ENCODE measurements at places on chromosomes 12 and 14.
A peak's percentile ranks its signal among the peaks of the same experiment; 100 is the strongest.

- DNase-seq, result no peak
Measured at GRCh38 chr12:98154850-98155249, 360.5 kb upstream of the TMPO start.

DNA sequence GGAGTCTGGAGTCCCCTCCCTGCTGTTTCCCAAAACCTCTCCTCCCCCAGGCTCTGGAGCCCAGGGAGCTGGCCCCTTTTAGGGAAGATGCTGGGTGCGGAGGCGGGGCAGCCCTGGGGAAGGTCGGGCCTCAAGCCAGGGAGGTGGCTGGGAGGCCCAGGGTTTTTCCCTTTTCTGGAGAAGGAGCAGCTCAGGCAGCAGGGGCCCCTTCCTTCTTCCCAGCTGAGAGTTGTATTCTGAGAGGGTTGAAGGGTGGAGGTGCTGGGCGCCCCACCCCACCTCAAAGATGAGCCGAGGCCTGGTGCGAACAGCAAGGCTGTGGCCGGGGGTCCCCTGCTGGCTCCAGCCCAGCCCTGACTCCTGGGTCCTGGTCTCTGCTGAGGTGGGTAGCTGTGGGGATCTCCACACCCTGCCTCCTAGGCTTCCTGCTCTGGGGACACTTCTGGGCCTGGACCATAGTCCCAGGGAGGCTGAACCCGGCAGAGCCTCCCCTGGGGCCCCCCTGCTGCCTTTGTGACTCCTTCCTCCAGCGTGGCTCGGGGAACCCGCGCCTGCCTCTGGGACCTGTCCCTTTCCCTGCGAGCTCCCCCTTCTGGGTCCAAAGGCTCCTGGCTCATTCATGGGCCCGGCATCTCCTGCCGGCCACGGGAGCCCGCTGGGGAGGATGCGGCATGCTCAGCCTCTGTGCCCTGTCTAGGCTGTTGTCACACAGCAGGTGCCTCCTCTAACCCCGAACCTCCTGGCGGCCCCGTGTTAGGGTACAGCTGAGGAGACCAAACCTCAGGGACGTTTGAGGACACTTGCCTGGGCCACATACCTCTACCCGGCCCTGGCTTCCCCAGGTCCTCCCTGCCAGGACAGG is 4.4 kb downstream of the TRMT61A start:
- DNase-seq, result no peak

DNA sequence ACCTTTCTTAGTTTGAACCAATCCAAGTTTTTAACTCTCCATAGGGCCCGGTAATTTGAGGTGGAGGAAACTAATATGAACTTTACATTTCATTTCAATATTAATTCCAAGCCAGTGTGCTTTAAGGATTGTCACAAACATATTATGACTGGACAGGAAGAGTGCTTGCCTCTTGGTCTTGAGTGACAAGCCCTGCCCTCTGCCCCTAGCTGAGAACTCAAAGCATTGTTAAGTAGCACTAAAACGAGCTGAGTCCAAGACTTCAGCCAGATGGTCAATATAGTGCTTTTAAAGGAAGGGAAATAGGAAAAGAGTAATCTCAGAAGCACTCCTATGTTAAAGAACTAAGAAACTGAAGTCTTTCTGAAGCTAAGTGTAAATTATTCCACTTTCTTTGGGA is 17.1 kb downstream of the TRMT5 start:
- no peak for DNase-seq

GRCh38 chr14:58954052-58954451 is 234.4 kb upstream of the DAAM1 start:
- no peak for DNase-seq

DNA sequence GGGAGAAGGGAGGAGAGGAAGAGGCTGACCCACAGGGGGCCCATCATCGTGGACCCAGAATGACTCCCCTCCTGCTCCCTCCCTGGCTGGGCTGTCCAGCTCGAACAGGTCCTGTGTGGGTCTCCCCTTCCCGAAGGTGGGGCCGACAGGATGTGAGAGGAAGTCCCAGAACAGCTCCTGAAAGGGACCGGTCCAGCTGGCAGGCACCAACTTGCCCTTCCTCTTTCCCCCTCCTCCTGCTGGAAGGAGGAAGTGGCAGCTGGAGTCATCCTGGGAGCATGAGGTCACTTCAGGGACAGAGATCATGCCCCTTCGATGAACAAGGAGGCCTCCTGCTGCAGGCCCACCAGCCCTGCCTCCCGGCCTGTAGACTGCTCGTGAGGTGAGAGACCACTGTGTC is 35.0 kb upstream of the BEGAIN start:
- no peak for DNase-seq

DNA sequence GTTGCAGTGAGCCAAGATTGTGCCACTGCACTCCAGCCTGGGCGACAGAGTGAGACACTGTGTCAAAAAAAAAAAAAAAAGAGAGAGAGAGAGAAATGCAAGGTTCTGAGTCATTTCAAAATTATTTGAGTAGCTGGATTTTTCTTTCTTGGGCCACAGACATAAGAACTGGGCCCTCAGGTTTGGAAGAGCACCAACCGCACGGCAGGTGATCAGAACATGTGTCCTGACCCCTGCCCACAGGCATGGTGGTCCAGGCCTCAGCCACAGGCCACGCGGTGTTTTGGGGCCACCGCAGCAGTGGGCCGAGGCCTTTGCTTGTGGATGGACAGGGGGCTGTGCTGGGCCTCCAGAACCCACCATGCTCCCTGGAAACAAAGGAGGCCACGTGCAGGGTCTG is 126.7 kb downstream of the CALM1 start:
- DNase-seq, result no peak

DNA sequence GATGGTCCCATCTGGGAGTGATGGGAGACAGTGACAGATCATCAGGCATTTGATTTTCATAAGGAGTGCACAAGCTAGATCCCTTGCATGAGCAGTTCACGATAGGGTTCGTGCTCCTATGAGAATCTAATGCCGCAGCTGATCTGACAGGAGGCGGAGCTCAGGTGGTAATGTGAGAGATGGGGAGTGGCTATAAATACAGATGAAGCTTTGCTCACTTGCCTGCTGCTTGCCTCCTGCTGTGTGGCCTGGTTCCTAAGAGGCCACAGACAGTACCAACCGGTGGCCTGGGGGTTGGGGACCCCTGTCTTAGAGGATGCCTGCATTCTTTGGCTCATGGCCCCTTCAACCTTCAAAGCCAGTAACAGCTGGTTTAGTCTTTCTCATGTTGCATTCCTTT is 130.3 kb downstream of the PTPN11 start:
- no peak for DNase-seq

- peak; percentile 71 for DNase-seq
Measured at GRCh38 chr12:57110104-57111030, 795 bp downstream of the STAT6 start.

DNA sequence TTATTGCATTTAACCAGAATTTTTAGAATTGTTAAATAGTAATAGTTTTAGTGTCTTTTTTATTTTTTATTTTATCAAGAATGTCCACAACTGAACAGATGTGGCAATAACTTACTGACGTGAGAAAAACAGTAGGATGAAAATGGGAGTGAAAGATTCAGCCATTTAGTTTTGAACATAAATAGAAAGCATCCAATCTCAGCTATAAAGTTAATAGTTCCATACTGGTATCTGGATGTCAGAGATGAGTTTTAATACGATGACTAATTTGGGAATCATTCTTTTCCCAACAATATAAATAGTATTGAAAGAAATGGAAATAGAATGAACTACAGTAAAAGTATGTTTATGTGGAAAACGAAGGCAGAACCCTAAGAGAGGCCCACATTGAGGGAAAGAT is 159.4 kb downstream of the EPS8 start:
- no peak for DNase-seq

GRCh38 chr12:122403115-122403770 is 19.2 kb downstream of the CLIP1 start:
- DNase-seq, result no peak

GRCh38 chr12:24739106-24739779 is 209.7 kb downstream of the BCAT1 start:
- no peak for DNase-seq

GRCh38 chr14:95816539-95816938 is 60.1 kb upstream of the TUNAR start:
- no peak for DNase-seq

- DNase-seq, result no peak
Measured at GRCh38 chr14:98834119-98834518, 437.9 kb downstream of the BCL11B start.

DNA sequence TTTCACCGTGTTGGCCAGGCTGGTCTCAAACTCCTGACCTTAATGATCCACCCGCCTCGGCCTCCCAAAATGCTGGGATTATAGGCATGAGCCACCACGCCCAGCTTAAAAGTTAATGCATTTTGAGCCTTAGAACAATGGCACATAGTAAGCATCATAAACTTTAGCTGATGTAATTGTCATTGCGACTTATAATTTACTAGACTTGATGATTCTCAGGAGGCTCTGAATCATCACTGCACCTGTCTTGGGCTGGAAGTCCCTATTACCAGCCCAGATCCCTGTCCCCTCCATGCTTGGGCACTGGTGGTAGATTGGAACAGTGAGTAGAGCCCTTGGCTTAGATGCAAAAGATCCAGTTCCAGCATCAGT is 26.1 kb downstream of the KMT5A start:
- no peak for DNase-seq

DNA sequence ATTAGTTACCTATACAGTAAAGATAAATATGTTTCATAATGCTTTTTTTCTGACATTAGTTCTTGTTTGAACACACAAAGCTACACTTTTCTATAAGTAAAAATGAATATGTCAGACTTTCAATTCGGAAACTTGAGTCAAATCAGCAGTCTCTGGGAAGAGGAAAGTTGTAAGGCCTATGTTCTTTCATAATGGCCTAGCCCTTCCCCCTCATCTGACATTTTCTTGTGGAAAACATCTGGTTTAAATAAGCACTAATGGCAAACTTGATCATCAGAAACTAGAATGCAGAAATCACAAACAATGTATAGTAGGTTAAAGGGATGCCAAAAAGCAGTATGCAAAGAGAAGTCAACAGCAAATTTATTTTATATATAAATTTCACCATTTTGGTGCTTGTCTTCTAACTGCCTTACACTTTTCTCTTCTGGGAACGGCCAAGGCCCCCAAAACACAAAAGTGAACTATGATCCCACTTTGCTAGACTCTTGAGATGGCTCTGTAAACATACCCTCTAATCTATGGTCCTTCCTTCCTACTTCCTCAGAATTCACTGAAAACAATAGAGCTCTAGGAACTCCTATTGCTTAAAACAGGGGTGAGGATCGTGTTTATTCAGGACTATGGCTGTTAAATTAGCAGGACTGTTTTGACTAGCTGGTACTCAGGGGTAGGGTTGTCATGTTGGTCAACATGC is 444.1 kb downstream of the RAD51B start:
- no peak for DNase-seq

- no peak for DNase-seq
Measured at GRCh38 chr14:57865403-57866198, at the start of gene SLC35F4. SLC35F4 (minus strand) TSS chr14:57866092.

- no peak for DNase-seq
Measured at GRCh38 chr12:54601841-54602240, 13.4 kb upstream of the PPP1R1A start.

DNA sequence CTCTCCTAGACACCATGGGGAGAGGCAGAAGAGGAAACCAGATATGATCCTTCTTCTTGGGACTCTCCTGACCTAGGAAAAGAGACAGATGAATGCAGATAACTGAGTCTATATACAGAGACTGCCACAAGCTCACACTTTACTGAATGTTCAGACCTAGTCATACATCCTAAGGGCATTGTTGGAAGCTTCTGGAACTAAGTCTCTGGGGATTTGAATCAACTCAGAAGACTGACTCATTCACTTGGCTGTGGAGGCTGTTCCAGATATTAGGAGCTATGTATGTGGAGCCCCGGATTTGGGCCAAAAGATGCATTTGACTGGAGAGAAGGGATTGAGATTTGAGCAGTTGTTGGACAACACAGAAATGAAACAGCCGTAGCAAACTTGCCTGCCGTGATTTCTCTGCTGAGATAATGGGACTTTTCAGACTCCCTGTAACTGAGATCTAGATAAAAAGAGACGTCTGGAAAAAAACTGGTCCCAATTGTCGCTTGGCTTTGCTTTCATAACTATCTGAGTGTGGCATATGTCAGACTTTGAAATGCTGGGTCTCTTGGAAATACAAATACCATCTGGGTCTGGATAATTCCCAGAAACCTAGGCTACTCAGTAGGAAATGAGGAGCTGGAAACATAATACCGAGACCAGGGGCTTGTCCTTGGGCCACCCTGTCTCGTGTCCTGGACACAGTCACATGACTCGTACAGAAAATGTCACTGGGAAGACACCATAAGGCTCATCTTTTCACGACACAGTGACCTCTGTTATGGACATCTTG is 396.8 kb downstream of the NUAK1 start:
- DNase-seq, result no peak

DNA sequence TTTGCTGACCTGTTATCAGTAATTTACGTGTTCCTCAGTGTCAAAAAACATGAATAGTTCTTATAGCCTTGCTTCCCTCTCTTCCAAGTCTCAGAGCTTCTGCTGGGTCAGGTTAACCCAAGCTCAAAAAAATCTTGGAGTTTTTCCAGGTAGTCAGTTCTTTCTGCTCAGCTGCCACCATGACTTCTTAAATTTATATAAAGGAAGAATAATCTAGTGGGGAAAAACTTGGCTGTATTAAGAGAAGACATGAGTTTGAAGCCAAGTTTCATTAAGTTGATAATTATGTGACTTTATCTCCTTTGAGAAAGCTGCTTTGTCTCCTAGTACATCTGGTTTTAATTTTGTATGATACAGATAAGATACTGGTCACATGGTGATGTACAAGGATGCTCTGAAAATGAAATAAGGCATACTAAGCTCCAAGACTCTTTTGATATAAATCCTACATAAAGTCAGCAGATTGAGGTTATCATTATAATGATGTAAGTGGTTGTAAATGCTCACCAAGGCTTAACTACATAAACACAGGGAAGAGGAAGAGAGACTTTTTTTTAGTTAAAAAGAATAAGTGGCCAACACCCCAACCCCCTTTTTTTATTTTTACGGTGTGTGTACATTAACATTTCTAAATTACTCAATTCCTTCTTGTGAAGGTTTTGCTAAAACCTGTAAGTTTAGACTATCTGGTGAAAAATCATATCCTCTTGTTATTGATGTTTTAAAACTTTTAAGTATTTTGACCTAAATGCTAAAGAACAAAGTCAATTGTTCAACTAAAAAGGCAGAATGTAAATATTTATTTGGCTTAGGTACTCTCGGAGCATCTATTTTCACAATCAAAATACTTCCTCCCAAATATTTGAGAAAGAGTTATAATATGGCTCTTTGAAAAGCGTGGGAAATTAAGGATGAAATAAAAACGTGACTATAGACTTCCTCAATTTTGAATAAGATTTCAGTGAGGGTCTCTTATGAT is 84.1 kb upstream of the SLC38A2 start:
- DNase-seq, result no peak

All from CD4-positive, alpha-beta T cell treated with Interleukin-15 for 4 hours (primary cell).